AG04450 (cell line): ENCODE measurements at places on chromosomes 1 and 21.

DNA sequence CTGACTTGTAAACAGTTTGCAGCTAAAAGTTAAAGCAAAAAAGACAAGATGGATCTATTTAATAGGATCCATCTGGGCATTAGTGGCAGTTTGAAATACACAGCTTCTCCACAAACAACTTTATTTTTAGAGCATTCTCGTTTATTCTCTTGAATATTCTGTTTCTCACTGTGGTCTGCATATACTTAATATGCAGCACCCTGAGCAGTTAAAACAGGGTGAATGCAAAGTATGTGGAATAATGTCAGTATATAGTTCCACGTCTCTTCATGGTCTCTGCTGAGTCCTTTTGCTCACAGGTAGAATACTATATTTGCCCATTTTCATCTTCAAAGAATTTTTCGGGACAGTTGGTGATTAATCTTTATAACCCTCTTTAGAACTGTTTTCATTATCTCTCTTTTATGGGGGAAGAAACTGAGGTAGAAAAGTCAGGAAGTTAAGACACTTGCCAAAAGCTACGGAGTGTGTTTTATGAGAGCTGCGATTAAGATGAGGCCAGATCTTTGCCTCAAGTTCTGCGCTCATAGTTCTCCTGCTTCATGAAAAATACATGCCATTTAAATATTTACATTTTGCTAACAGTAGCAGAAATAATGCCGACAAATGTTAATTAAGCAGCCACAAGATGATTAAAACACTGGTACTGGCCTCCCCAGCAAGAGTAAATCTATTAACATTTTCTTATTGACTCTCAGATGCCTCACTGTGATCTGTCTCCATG is 115.6 kb downstream of the PTBP2 start:
- no peak for DNase-seq

DNA sequence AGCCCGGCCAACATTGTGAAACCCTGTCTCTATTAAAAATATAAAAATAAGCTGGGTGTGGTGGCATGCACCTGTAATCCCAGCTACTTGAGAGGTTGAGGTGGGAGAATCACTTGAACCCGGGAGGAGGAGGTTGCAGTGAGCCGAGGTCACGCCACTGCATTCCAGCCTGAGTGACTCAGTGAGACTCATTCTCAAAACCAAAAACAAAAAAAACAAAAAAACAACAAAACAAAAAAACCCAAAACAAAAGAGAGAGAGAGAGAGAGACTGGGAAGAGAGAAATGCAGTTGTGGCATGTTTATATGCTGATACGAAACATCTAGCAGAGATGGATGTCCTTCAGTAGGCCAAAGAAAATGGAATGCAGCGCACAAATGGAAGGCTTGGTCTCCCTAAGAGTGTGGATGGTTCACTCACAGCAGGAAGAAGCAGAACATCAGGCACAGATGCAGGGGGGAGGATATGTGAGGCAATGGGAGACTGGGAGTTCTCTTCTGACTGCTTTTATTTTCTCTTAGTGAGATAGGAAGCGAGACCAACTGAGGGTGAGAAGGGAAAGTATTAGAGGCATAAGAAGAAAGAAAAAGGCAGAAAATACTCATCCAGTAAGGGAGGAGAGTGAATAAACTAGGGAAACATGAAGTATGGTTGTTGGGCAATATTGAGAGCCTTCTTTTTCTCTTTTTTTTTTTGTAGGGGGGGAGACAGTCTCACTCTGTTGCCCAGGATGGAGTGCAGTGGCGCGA is 16.0 kb downstream of the THEM4 start:
- DNase-seq: no peak

- DNase-seq: no peak
Observed at GRCh38 chr1:84363019-84363418, 35.3 kb upstream of the DNASE2B start.

GRCh38 chr1:170164103-170164763 is 18.5 kb downstream of the NTMT2 start:
- no peak for DNase-seq

DNA sequence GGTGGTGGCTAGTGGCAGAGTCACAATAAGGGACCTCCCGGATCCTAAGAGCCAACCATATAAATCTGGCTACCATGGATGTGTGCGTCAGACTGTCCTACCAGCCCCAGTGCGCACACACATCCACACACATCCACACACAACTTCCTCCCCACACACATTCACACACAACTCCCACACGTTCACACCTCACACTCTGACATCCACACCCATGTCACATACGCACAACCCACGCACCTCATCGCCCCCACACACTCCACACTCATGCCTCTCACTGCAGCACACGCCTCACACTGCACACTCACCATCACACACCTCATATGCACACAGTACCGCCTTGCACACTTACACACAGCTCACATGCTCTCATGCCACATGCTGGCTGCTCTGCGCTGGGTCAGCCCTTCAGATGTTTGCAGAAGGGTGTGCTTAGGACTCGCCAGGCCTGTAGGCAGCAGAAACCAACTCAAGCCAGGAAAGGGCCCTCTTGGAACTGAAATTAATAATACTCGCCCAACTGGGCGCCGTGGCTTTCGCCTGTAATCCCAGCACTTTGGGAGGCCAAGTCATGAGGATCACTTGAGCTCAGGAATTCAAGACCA is 3.0 kb downstream of the LDLRAD2 start:
- DNase-seq: no peak

- DNase-seq: no peak
Observed at GRCh38 chr1:66302184-66302742, 231.7 kb upstream of the SGIP1 start.

GRCh38 chr1:3136532-3136931 is 67.5 kb downstream of the PRDM16 start:
- no peak for DNase-seq

DNA sequence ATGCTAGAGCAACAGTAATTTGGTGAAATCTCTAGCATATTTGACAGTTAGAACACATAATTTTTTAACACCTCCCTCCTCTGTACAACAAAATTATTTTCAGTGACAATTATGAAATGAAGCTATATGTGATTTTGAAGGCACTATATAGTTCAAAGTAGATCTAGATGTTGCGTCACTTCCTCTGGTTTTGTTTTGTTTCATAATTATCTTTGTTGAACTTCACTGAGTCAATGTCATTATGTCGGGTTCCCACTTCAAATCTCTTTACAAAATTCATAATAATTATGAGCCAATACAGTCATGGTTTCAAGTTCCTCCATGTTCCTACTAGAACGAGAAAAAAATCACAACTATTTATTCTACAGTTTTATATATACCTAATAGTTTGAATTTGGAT is 254.8 kb upstream of the PLXNA2 start:
- no peak for DNase-seq

GRCh38 chr21:39232861-39233291 is 49.6 kb upstream of the PSMG1 start:
- DNase-seq: no peak

- no peak for DNase-seq
Observed at GRCh38 chr21:41865002-41865777, 14.0 kb downstream of the PRDM15 start.
